Panc1 (cell line): ENCODE measurements at places on chromosomes 4 and X.

DNA sequence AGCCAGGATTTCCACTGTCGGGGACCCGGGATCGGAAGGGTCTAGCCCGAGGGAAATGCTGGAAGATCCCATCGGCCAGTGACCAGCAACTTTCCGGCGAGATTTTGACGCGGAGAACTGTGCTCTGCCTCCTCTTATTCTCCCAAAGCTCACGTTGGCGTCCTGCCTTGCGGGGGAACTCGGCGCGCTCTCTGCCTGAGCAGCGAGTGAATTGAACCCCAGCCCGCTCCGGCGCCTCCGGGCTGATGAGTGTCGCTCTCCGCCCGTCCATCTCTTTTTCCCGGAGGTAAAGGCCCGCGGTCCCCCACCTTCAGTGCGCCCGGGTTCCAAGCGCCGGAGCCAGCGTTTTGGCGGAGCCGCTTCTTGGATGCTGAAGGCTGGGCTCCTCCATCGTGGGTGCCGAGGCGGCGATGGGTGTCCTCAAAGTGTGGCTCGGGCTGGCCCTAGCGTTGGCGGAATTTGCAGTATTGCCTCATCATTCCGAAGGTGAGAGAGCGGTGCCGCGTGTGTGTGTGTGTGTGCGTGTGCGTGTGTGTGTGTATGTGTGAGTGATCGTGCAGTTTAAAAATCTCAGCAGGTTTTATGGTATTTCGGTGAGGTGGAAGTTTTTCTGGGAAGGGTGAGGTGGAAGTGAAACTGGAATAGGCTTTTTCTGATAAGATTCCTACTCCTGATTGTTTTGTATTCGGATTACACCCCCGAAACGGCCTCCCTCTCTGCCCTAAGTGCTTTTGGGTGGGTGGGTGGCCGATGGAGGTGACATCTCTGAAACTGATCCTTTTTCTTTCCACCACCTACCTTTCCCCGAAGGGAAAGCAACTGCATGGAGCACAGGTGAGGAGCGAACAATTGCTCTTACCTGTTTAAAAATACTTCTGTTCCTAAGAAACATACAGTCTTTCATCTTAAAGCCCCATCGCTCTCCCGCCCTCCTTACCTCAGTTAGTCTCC is 752 bp downstream of the FRAS1 start:
- no peak for DNase-seq

DNA sequence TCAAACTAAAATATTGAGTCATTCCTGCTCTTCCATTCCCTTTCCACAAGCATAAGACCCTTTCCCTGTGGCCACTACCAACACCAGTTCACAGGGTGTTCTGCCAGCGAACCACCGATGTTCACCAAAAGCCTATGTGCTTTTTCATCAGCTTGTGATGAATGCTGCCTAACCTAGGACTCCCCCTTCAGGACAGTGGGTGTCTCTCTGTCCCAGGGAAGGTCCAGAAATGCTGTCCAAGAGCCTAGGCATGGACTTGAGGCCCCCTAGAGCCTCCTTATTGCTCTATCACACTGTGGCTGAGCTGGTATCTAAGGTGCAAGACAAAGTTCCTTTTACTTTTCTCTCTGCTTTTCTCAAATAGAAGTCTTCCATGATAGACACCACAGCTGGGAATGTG is 1015.6 kb downstream of the PCDH19 start:
- DNase-seq: no peak

DNA sequence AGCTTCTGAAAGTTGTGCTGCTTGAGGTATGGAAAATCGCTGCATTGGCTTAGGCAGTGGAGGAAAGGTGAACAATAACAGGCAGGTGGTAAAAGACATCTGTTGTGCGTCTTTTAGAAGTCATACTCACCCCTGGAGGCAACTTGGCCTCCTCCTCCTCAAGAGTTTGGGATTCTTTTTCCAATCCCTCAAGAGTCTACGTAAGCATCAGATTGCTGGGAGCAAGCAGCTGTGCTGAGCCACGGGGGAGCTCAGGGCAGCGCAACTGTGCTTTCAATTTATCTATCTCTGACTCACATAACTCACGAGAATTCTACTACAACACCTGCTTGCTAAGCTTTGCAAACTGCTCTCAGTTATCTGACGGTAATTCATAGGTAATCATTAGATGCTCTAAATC is 6.4 kb upstream of the RBMX2 start:
- DNase-seq: no peak

DNA sequence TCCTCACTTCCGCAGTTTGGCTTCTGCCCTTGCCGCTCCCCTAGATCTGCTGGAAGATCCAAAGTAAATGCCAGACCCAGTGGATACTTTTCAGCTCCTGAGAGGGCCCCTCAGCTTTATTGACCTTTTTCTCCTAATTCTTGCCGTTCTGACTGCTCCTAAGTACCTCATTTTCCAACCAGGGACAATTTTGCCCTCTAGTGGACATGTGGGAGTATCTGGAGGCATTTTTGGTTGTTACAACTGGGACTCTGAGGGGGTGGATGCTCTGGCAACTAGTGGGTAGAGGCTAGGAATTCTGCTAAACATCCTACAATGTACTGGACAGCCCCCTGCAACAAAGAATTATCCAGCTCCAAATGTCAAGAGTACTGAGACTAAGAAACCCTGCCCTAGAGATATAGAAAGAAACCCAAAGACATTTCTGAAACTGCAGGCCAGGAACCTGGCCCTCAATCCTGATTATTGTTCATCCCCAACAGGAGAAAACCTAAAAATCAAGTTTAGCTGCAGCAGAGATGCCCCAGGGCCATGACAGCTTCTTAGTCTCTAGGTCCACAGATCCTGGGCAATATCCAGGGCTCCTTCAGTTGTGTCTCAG is 3.4 kb downstream of the TEX13B start:
- no peak for DNase-seq

DNA sequence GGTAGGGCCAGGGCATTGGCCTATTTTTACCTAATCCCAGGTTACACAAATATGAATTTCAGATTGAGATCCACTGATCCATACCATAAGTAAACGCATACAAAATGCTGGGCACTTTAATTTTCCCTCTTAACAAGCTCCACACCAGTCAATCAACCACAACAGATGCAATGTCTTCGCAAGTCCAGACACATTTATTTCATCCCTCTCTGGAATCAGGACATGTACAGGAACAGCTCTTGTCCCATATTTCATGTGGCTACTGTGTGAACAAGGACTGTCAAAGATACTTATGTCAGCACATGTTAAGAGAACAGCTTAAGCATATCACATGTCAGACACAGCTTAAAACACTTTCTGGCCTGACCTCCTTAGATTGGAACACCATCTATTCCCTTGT is 145.9 kb downstream of the PPP3CA start:
- DNase-seq: no peak

DNA sequence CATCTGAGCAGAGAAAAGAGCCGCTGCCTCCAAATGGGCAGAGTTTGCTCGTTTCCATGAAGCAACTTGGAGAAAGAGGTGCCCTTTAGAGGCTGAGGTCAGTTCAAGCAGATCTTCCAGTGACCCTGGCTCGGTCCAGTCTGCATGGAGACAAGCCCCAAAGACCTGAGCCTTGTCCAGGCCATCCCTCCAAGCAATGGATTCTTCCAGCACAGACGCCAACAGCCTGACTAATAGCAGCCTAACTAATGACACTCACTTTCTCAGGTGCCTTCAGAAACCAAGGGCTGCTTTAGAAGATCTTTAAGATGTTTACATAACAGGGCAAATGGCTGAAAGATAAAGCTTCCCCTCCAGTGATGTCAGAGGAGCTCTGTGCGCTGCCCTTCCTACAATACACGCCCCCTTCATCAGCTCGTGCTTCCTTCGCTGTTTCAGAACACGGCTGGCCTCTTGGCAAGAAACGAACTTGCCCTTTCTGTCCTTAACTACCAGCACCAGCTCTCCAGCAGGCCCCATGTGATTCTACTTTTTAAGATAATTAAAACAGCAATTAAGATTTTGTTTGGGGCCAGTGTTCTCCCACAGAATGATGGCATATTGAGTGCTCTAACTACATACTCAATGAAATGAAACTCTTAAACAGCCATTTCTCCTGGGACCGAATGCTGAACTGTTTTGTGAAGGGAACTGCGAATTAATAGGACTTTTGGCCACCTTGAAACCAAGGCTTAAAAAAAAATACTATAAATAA is 119.0 kb downstream of the GPR143 start:
- DNase-seq: no peak

DNA sequence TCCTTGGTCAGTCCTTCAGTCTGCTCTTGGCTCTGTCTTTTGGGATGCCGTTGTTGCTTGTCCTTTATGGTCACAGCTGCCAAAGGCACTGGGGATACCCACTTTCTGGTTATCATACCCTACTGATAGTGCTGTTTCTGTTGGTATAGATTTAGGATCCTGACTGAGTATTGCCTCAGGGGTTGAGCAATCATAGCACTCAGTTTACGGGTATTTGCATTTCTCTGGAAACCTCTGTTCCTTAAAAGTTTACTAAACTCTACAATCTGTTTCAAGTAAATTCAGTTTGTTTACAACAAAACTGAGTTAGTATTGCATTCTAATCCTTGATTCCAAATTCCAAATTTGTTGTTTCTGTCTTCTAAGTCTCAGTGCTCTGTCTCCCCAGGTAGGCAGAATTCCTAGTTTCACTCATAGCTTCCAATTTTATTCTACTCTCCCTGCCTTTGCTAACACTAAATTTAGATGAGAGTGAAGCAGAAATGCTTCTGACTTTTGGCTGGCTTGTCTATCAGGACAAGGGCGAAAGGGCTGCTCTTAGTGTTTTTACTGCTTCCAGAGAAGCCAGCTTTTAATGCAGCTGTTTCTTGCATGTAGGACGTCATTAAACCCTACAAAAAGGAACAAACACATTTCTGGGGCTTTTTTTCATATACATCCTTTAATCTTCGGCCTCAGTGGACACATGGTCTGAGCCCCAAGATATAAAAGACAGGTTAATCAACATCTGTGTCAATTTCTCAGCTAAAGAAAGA is 17.2 kb upstream of the TET2 start:
- DNase-seq: no peak
